ENCODE measurements at places on chromosomes 2 and 18.

- DNase-seq: peak; percentile 53
Measured at GRCh38 chr2:216992056-216992675, 132.3 kb upstream of the TNP1 start.

GRCh38 chr2:110848519-110849030 lies 116.2 kb downstream of the ACOXL start:
- DNase-seq: no peak

DNA sequence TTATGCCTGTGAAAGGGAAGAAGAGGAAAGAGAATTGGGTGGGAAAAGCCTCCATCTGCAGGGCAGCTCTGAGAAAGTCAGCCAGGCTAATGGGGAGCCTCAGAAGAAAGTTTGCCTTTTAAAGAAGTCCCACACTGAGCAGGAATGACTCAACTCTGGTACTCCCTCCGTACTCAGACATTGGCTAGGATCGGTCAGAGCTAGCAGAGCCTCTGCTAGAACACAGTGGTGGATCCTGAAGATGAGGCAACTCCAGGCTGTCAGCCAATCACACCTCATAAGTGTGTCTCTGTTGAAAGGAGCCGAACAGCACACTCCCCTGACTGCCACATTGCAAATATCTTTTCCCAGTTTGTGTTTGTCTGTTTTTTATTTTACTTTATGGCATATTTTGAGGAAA lies 96.9 kb downstream of the HNRNPLL start:
- DNase-seq: peak; percentile 83

DNA sequence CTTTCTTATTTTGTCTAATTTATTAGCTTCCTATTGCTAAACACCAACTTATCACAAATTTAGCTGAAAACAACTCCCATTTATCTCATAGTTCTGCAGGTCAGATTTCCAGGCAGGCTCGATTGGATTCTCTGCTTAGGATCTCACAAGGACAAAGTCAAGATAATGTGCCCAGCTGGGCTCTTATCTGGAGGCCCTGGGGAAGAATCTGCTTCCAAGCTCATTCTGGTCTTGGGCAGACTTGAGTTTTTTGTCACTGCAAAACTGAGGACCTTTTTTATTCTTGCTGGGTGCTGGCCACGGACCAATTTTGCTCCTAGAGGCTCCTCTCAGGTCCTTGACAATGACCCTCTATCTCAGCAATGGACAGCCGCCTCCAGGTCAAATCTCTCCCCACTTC lies 215.5 kb downstream of the TRIB2 start:
- DNase-seq: no peak

DNA sequence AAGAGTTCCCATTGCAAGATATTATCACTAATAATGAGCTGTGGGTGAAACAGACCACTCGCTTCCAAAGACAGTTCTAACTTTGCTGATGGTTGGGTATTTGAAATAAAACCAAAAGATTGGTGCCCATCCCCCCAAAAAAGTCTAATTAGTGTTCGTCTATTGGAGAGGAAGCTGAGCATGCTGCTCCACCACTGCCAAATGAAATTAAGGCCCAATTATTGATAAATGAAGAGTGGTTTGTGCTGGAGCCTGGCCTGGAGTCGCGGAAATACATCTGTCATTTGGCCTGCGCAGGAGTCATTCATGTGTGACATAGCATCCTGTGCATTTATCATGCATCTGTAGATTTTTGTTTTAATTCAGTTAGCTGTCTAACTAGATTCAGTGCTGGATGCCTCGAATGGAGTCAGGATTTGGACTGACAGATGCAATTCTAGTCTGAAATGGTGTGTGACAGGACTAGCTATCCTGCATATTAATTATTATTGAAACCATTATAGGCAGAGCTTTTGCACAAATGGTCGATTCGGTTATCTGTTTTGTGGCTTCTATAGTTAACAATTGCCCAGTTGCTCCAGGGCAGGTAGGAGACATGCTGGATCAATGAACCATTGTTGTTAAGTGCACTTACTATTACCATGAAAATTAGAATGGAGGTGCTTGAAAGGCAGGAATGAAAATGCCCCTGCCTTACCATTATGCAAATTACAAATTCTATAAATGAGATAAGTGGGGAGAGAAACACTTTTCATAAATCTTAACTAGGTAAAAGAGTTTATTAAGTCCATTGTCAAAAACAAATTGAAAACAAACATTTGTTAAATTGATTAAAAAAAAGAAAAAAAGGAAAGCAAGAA lies 450.4 kb upstream of the TCF4 start:
- DNase-seq: no peak

GRCh38 chr2:219631406-219631891 lies 4.0 kb downstream of the SLC4A3 start:
- DNase-seq: no peak

GRCh38 chr2:235820571-235820970 lies 326.7 kb downstream of the AGAP1 start:
- DNase-seq: no peak

DNA sequence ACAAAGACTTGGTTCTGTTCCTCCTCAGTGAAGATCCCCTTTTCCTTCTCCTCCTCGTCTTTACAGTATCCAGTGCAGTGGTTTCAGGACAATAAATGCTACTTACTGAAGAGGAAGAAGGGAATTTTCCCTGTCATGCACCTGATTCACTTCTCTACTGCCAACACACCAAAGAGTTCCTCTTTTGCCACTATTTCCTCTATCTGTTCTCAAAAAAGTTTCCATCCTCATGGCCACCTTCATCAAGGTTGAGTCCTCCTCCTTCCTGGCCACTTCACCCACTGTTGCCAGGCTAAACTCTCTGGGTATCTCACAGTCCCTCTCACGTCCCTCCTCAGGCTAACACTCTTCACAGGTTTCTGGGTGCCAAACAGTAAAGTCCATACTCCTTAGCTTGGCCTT lies 41.7 kb downstream of the PLEKHM3 start:
- no peak for DNase-seq

DNA sequence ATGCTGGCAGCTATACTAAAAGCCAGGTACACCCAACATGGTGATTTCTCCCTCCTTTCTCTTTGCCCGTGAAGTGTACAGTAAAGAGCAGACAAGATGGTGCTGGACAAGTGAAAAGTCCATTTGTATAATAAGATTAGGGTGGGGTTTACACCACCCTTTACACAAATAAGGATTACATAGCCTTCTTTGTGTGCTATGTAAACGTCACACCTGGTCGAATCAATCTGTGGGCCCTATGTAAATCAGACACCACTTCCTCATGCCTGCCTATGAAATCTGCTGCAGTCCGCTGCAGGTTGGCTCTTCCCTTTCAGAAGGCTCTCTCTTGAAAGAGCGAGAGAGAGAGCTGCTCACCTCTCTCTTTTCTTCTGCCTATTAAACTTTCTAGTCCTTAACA lies 1054.3 kb upstream of the SLC39A10 start:
- DNase-seq: no peak

DNA sequence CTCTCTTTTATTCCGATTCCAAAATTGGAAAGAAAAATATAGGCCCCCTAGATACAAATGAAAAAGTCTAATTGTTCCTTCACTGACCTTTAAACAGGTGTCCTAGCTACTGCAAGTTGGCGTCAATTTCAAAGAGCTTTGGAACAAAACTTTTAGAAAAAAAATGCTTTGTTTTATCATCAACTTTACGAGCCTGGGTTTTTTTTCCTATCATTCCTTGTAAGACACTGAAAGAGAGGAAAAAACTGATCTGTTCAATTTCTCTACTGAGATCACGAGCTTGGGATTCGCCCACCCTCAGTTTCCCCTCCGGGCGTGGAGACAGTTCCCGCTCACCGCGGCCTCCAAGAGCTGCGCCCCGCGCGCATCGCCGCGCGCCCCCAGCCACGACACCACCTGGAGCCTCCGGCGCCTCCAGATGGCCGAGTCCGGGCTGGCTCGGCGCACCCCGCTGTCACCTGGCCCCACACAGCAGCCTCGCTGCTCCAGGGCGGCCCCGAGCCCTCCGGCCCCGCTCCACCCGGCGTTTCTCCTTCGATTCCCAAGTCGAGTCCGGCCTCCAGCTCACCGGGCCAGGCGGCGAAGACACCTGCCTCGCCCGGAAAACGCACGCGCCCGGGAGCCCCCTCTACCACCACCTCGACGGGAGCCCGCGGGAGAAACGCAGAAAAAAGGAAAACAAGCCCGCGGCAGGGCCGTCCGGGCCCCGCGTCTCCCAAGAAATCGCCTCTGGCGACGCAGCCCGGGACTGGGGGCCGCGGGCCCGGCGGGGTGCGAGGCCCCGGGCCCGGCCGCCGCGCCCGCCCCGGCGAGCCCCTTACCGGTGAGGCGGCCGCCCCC lies 656 bp downstream of the TBC1D8 start:
- no peak for DNase-seq

GRCh38 chr18:36608107-36608506 lies 220.7 kb downstream of the TPGS2 start:
- DNase-seq: no peak

DNA sequence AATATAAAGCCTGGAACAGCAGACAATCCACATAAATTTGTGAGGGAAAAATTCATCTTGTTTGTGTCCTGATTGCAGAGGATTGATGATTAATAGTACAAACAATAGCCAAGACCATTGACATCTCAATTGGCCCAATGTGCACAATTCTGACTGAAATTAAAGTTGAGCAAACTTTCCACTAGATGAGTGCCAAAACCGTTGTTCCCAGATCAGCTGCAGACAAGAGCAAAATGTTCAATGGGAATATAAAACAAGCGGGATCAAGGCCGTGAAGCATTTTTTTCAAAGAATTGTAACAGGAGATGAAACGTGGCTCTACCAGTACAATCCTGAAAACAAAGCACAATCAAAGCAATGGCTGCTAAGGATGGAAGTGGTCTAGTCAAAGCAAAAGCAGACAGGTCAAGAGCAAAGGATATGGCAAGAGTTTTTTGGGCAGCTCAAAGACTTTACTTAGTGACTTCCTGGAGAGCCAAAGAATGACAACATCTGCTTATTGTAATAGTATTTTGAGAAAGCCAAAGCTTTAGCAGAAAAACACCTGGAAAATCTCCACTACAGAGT lies 55.9 kb upstream of the KIF5C start:
- DNase-seq: no peak

GRCh38 chr18:2994603-2995432 lies 18.1 kb downstream of the LPIN2 start:
- DNase-seq: no peak

- no peak for DNase-seq
Measured at GRCh38 chr2:224283466-224283965, 118.4 kb downstream of the FAM124B start.

DNA sequence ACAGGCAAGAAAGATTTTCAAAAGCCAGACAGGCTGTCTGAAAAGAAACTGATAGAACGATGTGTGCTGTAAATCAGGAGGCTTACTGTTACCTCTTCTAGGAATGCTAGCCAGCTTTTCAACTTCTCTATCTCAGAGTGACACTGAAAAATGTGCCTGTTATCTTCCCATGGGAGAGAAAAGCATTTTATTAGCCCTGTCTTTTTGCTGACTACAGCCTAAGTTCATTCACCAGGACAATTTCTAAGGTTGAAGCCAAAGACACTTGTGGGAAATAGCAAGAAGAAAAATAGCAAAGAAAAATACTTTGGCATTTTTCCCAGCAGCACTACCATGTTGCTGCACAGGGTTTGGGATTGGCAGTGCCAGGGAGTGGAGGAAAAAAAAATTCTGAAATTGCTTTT lies 34.0 kb downstream of the ABCB11 start:
- DNase-seq: no peak

DNA sequence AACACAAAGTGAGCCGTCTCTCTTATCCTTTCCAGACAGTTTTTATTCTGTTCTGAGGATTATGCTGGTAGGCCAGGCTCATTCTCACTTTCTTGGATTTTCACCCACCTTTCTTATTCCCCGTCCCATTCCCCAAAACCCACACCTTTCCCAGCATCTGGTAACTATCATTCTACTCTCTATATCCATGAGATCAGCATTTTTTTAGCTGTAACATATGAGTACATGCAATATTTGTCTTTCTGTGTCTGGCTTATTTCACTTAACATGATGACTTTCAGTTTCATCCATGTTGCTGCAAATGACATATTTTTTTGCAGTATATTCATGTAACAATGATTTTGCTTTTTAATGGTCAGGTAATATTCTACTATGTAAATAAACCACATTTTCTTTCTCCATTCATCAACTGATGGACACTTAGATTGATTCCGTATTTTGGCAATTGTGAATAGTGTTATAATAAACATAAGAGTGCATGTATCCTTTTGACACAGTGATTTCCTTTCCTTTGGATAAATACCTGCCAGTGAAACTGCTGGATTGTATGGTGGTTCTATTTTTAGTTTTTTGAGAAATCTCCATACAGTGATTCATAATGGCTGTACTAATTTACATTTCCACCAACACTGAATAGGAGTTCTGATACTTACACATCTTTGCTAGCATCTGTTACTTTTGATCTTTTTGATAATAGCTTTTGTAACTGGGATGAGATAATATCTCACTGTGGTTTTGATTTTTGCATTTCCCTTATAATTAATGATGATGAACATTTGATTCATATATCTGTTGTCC lies 289.3 kb downstream of the RPRM start:
- DNase-seq: no peak

DNA sequence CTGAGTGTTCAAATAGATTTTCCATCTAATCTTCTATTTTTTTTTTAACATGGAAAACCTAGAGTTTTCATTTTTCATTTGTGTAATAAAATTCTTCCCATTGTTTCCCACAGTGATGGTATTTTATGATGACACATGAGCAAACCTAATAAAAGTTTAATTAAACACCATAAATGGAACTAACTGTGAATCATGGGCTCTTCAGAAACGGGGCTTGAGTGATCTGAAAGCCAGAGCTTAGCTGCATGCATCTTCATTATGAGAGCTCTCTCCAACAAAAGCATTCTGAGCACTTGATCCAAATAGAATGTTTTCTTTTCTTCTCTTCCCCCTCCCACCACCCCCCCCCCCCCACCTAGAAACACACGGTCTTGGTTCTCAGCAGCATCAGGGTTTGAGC lies 82.1 kb upstream of the REV1 start:
- peak; percentile 35 for DNase-seq

GRCh38 chr2:42545841-42546390 lies 22.5 kb upstream of the MTA3 start:
- DNase-seq: no peak

DNA sequence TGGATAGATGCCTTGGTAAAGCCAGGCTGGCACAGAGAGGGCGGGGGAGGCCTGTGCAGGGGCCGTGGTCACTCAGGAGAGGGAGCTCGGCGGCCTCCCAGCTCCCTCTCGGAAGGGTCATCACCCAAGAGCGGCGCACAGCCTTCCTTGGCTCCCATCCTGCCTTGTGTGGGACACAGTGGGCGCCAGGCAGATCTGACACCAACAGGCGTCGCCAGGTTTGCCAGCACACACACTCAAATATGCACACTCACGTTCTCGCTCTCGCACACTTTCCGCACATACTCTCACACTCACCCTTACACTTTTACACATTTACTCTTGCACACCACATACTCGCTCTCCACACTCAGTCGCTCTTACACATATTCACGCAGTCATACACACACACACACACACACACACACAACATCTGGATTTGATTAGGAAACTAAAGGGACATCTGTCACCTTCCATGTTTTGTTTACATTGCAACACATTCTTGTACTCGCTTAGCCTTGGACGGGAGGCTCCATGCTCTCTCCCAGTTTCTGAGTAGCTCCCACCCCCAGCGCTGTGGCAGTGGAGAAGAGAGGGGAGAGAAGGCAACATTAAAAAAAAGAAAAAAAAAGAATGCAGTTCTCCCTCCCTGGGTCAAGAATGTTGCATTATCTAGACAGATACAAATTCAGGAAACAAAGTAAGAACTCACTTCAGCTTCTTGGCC lies 10.5 kb downstream of the CHMP1B start:
- DNase-seq: peak; percentile 57

- no peak for DNase-seq
Measured at GRCh38 chr18:77144451-77145118, 12.0 kb upstream of the MBP start.

GRCh38 chr2:107364361-107364950 lies 462.2 kb upstream of the RGPD4 start:
- no peak for DNase-seq

Measured in fibroblast of skin of right biceps (primary cell).